Right lung (tissue), 10 donors: ENCODE measurements at places on chromosomes 5 and 9.
A peak's percentile ranks its signal among the peaks of the same experiment; 100 is the strongest.

- no peak for DNase-seq
These were observed 72.0 kb upstream of the IQGAP2 start for GRCh38 chr5:76331126-76331525.

DNA sequence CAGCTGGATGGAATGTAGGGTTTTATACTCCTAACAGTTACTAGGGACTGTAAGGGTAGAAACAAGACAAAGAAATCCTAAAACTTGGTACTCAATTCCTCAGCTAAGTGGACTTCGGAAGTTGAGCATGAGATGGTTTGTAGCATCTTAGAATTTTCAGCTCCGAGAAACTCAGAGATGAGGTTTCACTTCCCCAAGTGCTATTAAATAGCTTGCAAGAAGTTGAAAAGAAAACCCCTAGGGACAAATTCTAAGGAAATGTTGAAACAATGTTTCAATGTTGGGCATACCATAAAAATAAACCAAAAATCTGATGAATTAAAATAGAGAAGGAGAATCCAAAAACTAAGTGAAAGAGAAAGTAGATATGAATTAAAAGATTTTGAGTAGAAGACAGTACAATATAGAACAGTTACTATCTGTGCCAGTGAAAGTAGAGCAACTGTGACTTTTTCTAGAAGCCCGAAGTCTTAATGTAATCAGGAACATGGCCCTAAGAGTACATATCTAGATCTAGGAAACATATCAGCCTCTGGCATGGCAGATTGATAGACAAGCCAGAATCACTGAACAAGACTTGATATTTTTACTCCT is 308.6 kb upstream of the RGMB start:
- no peak for DNase-seq

DNA sequence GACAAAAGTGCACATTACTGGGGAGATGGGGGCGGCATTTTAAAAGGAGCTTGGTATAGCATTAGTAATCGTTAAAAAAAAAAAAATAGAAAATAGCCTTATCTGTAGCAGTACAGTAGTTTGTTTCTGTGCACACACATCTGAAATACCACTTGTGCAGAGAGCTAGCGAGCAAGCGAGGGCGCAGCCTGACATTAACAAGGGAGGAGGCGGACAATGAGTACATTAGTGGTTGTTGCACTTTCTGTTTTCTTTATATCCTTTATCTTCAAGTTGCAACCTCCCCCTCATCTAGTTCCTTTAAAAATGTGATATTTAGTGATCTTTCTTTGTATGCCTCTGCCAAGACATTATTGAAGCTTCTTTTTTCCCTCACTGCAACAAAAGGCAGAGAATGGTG is 880 bp upstream of the PTPDC1 start:
- no peak for DNase-seq

DNA sequence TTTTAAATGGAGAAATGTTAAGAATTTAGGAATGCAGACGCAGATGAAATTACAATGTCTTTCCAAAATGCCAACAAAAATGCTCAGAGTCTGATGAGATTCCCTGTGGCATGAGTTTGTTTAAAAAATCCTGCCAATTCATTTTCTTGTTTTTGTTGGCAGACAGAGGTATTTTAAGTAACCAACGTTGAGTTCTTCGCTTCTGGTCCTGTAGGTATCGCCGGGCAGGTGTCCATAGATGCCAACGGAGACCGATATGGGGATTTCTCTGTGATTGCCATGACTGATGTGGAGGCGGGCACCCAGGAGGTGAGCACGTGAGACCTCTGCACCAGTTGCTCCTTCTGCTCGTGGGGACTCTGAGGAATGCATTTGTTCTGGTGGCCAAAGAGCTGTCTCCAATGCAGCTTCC is 69.4 kb downstream of the NPR3 start:
- DNase-seq = no peak

- DNase-seq = peak; percentile 31
These were observed 97.0 kb upstream of the COL5A1 start for GRCh38 chr9:134544388-134545214.

GRCh38 chr5:116524966-116525365 is 49.7 kb downstream of the SEMA6A start:
- no peak for DNase-seq
